GM12864 (cell line): ENCODE measurements at places on chromosomes 7 and 10.

- DNase-seq: no peak
Observed at GRCh38 chr10:75717126-75717916, 285.9 kb downstream of the LRMDA start.

GRCh38 chr10:124035928-124036558 lies 57.4 kb downstream of the CHST15 start:
- peak; percentile 93 for DNase-seq

DNA sequence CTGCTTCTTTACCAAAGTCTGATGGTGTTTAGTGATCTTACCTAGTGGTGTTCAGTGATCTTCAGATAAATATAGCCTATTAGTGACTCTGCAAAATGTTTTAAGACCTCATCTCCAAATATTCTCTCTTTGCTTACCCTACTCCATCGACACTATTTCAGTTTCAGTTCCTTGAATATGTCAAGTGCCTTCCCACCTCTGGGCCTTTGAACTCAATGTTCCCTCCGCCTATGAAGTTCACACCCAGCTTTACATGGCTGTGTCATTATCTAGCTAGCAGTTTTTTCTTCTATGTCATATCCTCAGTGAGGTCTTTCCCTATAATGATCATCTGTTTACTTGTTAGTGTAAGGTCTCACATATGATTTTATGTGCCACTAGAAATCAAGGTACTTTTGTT lies 322.6 kb downstream of the DGKB start:
- no peak for DNase-seq

- no peak for DNase-seq
Observed at GRCh38 chr10:124222318-124222987, 129.1 kb upstream of the CHST15 start.

- no peak for DNase-seq
Observed at GRCh38 chr10:100970076-100970913, 991 bp downstream of the SEMA4G start.

- no peak for DNase-seq
Observed at GRCh38 chr10:101818872-101819633, 809 bp upstream of the OGA start.

DNA sequence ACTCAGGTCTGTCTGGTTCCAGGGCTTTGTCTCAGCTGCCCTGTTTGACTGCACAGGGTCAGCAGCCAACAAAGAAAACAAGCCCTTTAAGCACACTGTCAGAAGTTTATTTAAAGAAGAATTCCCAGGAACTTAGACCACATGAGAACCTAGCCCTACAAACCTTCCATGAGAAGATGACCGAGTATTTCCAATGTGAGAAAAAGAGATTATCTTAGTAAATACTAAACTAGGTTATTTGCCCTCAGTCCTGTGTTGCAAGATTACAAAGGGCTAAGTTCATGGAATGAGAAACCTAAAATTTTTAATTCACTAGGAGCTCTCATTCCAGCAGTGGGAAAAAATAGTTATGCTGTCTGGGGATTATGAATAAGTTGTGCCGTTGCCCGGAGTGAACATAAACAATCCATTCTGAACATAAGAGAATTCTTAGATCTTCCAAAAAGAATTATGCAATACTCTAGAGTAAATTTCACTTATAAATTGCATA lies 46.7 kb downstream of the NOC3L start:
- DNase-seq: no peak

DNA sequence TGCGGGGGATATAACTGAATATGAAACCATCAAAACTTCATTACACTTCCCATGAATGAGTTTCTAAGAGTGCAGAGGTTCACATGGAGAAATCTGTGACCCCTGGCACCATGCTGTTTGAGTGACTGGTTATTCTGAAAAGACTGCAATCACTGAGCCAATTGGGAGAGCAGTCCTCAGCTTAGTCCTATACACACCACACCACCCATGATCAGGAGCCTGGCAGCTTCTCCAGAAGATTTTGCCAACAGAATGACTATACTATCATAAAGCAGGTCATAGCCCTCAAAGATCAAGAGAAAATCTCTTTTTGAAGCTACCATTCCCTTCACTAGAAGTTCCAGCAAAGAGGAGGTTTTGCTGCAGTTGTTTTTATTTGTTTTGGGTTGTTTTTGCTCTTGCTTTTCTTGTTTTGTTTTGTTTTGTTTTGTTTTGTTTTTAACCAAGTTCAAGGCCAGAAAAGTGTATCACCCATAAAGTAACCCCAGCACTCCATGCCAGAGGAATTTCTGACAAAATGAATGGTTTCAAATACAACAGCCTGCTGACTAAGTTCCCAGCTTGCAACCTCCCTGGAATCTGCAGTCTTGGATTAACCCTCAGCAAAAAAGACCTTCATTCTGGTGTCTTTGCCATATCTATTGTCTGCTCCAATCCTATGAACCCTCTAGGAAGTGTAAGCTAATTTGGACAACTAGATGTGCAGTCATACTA lies 19.7 kb upstream of the HGF start:
- DNase-seq: no peak

GRCh38 chr7:95694334-95694733 lies 78.0 kb upstream of the DYNC1I1 start:
- DNase-seq: no peak

- no peak for DNase-seq
Observed at GRCh38 chr10:404346-404745, 269.1 kb downstream of the ZMYND11 start.

DNA sequence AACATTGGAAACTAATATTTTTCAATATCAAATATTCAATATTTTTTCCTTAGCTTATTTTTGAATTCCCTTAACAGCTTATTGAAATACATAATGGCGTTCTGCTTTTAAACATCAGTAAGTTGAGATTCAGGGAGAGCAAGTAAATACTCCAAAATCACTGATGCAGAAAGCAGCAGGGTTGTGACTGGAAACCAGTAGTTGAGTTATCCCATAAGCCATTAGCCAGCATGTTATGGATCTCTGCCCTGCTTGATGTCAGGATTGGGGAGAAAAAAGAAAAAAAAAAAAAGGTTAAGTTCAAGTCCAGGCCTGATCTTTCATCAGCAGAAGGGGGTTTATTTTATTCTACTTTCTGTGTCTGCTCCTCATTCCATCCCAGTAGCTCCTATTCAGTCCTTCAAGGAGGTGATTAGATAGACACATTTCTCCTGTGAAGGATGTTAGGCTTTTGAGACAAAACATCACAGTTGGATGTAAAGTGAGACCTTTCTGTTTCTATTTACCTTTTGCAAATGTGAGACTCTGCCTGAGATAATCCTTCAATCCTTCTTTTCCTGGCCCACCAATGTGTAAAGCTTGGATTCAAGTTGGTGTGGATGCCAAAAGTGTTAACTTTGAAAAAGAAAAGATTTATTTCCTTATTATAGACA lies 110.9 kb upstream of the HDAC9 start:
- no peak for DNase-seq

DNA sequence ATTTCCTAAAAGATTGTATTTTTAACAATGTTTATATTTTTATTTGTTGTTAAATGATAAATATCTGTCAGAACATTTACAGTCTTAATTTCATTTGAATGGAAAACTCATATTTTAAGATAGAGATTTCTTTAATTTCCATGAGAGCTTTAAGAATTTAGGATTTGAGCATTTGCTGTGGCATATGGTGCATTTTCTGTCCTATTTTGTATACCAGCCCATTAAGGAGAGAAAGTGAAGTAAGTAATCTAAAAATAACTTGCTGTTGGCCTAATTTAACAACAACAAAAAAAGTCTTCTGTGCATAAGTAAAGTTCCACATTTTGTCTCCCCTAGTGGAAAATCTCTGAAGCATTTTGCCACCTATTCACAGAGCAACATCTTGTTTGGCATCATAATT lies 190.9 kb upstream of the PPP1R3A start:
- no peak for DNase-seq

- DNase-seq: no peak
Observed at GRCh38 chr10:115854740-115855435, 418.1 kb downstream of the GFRA1 start.

DNA sequence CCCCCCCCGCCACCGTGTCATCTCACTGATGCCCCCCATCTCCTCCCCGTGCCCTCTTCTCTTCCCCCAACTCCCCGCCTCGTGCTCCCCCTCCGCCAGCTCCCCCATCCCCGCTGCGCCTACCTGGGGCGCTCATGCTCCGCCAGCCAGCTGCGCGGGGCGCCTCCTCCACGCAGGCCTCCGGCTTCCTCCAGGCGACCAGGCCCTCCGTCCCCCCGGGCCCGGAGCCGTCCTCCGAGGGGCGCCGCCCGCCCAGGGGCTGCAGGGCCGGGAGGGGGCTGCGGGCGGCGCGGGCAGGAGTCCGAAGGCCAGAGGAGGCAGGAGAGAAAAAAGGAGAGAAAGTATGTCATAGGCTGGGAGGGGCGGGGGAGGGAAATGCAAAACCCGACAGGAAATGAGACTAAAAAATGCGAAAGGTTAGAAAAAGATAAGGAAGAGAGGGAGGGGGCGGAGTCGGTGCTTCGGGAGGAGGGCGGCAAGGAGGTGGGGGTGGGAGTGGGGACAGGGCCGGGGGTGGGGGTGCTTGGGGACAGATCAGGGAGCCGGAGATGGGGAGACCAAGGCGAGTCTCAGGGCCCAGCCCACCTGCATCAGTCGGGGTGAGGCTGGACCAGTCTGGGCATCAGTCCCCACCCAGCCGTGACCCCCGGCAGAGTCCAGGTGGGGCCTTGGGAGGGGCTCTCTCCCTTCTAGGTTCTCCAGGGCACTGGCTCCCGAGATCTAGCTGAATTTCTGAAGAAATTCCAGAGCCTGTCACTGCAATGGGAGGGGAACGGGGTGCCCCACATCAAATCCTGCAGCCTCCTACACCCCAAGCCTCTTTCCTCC lies at the start of gene CARD11:
Gene CARD11 (minus strand): TSS at position 324 of the 828 bp plus-strand sequence. CDS start 85,361 bp downstream, outside the sequence.
- no peak for DNase-seq

- no peak for DNase-seq
Observed at GRCh38 chr10:35308809-35309208, 27.5 kb upstream of the CCNY start.

DNA sequence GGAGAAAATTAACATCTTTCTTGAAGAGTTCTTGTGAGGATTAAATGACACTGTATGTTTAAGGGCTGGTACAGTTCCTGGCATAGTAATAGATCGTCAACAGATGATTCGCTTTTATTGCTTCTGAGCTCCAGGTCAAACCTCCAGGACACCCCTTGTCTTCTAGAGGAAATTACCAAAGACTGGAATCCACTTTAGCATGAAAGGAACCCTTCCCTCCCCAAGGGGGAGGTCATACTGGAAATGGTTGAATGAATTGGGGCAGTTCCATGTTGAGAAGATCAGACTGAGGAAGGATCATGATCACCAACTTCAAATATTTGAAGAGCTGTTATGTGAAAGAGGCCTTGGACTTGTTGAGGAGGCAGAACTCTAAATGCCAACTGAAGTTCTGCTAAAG lies 8.9 kb downstream of the NFE2L3 start:
- DNase-seq: no peak

- DNase-seq: no peak
Observed at GRCh38 chr10:4686644-4686996, 139.4 kb upstream of the AKR1E2 start.

DNA sequence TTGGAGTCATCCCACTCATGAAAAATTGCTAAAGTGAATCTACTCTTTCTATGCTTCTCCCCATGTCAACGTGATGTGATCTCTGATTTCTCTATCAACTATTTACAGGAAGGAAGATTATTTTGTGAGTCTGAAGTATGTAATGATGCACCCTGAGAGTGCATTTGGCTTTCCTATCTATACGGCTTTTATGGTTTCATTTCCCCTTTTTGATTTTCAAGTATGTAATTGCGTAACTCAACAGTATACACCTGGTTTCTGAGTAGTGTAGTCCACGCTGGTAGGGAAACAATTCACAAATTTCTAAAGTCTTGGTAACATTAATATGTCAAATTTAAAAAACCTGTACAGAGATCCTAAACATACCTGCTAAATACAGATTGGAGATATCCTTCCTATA lies 194.7 kb upstream of the SEMA3A start:
- DNase-seq: peak; percentile 7

DNA sequence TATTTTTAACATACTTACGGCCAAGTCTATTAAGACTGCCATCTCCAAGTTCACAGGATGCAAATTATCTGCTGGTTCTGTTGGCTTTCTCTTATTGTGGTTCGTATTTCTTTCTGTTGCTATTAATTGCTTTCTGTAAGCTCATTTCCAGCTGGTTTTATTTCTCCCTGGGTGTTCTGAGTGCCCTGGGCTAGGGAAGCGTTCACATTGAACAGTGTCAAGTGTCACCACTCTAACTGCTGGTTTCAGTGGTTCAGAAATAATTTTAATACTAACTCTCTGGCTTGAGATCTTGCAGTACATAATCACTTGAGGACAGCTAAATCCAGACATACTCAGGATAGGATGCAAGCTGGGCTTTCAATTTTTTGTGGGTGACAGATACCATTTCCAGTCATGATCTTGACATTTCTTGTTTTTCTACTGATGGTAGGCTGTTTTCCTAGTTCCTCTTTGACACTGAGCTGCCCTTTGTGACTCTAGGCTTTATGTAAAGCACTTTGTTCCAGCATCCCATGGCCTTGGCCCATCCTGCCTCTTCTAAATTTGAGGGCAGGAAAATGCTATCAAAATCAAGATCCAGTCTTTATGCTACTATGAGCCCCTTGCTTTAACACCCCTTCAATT lies 117.6 kb downstream of the SNX13 start:
- no peak for DNase-seq

DNA sequence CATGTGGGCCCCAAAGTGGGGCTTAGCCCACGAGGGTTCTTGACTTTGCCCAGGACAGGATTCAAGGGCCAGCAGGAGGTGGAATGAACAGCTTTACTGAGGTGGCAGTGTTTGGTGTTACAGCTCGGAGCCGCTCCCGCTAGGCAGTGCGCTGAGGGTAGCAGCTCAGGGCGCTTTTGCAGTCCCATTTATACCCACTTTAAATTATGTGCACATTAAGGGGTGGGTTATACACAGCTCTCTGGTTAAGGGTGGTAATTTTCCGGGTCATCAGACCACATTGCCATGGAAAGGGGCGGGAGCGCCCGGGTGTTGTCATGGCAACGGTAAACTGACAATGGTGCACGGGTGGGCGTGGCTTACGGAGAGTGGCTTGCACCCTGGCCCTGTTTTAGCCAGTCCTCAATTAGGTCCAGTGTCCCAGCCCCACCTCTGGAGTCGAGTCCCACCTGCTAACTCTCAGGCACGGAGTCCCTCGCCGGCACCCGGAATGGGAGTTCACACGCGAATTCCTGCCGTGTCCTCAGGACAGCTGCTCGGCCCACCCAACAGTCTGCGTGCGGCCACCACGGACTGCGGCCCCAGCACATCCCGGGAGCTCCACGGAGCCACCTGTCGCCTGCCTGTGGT lies 58.2 kb upstream of the PDGFA start:
- no peak for DNase-seq

- no peak for DNase-seq
Observed at GRCh38 chr10:88071879-88072278, 208.5 kb downstream of the PTEN start.

GRCh38 chr10:106836933-106837663 lies 327.4 kb downstream of the SORCS1 start:
- peak; percentile 30 for DNase-seq

- DNase-seq: no peak
Observed at GRCh38 chr7:157694376-157694665, 357.5 kb downstream of the DNAJB6 start.

GRCh38 chr7:25360451-25360850 lies 132.2 kb upstream of the NPVF start:
- DNase-seq: no peak
